ENCODE measurements at places on chromosomes 3 and 15.

- no peak for DNase-seq
These were observed 192.4 kb upstream of the IGF1R start for GRCh38 chr15:98455904-98456303.

DNA sequence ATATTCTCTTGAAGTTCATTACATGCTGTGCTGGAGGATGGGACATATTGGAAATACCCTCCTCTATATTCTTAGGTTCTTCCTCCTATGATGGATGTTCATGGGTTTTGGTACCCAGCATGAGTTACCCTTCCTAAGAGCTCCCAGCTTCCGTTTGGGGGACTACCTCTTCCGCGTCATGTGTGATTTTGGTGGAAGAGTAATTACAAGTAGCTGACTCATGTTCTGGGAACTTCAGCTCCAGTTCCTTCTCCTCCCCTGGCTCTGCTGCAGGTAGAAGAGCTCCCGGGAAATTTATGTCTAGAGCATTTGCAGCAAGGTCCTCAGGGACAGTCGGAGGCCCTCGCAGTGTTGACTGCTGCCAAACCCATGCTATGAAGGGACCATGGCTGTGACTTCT lies 208.8 kb upstream of the IL12A start:
- DNase-seq, result no peak

DNA sequence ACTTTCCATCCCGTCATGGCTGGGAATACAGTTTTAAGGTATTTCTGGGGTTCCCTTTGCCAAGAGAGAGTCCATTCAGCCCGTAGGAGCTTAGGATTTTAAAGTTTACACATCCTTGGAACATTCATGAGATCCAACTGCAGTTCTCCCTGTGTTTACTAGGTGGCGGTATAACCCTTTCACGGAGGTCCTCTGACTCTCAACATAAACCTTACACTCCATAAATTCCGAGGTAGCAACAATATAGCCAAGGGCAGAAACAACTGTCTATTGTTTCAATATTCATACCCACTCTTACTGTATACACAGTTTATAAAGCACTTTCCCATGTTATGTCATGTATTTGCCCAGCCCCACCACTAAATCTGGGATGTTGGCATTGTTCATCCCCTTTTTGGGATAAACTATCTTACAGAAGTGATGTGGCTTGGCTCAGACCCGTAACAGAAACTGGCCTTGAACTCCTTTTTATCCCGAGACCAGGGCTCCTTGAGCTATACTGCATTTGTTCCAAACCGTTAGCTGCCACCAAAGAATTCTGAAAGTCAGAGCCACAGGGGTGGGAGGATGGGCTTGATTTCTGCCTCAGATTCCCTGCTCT lies 69.2 kb upstream of the COL6A5 start:
- peak; percentile 51 for DNase-seq

GRCh38 chr3:65779390-65779789 lies 259.3 kb downstream of the MAGI1 start:
- DNase-seq, result no peak

DNA sequence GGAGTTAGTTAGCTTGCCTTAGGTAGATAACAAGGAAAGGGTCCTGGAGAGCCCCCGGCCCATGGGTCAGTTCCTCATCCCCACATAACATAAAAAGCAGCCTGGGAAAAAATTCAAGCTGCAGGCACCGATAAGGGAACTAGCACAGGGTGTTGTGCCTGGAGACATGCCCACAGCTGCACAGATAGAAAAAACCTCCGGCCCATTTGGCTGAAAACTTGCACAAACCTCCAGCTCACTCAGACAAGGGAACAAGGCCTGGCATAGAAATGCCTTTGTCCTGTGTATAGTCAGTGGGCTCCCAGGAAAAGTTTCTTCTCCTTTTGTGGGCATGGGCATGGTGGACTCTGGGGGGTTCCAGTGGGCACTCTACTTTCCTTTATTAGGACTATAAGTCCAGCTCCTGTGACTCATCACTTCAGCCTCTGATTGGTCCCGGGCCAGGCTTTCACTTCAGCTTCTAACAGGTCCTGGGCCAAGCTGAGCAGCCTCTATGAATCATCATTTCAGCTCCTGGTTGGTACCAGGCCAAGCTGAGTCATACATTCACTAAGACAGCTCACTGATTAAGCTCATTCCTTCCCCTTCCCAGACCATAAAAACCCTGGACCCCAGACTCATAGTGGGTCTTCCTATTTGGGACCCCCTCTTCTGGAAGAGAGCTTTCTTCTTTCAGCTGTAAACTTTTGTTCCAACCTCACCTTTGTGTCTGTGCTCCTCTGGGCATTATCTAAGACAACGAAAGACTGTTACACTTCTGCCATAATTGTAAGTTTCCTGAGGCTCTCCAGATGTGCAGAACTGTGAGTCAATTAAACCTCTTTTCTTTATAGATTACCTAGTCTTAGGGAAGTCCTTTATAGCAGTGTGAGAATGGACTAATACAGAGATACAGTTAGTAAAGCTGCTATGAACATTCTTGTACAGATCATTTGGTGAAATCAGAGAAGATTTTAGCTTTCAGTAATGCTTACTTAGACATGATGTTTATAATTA lies 348.0 kb upstream of the DPPA4 start:
- no peak for DNase-seq

DNA sequence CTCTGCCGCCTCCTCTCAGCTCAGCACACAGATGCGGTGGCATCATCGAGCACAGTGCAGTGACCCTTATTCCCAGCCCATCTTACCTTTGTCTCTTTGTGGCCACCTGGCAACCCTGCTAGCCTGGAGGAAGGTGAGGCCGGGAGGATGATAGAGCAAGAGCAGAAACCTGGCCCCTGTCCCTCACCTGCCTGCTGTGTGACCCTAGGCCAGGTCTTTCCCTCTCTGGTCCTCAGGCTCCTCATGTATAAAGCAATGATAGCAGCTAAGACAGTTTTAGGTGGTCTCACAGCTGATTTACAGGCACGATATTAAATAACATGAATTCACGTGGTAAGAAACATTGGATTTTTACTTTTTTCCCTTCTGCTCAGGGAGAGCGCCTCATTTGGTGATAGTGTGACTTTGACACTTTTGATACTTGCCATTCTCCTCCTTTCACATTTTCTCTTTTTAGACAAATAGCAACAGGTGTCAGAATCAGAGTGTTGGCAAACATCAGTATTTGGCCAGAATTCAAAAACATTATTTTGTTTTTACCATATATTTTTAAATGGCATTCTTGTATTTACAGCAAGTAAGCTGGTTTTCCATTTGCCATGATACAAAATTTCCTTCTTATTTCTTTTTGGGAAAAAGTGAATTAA lies 29.5 kb upstream of the CTSH start:
- DNase-seq, result no peak

DNA sequence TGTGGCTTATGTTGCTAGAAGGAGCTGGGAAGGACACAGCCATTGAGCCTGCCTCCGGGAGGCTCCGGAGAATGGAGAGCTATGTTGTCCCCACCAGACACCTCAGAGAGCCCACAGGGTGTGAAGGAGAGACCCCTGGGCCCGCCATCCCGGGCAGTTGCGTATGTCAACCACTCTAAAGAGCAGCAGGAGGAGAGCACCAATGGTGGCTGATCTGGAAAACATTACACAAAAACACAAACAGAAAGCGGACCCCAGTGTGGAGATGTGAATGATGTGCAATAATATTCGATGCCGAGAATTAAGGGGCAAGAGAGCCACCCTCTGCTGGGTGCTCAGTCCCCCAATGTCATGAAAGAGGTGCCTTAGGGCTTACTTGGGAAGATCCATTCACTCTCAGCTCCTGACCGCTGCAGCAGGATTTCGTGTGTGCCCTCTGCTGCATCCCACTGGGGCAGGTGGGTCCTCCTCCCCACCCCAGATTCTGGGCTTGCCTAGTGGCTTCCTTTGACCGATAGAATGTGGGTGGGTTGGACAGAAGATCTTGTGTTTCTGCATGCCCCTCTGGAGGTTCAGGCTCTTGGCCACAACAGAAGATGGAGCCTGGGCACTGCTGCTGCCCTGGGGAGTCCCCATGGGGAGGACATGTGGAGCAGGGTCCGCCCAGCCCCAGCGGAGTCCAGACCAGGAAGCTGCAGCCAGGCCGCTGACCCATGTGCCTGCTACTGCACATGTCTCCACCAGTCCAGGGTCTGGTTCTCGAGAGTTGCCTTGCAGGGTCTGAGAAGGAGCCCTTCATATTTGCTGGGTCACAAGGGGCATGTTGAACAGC lies 245.3 kb downstream of the OCA2 start:
- DNase-seq, result no peak

- peak; percentile 28 for DNase-seq
These were observed 16.6 kb upstream of the LRRK1 start for GRCh38 chr15:100902436-100903167.

- DNase-seq, result peak; percentile 67
These were observed 494.2 kb upstream of the AGTR1 start for GRCh38 chr3:148203297-148204010.

- DNase-seq, result no peak
These were observed 207.4 kb upstream of the HES1 start for GRCh38 chr3:193928354-193929209.

- peak; percentile 67 for DNase-seq
These were observed 74.1 kb upstream of the MITF start for GRCh38 chr3:69665026-69665737.

GRCh38 chr3:138082992-138083386 lies 32.4 kb downstream of the DZIP1L start:
- no peak for DNase-seq

DNA sequence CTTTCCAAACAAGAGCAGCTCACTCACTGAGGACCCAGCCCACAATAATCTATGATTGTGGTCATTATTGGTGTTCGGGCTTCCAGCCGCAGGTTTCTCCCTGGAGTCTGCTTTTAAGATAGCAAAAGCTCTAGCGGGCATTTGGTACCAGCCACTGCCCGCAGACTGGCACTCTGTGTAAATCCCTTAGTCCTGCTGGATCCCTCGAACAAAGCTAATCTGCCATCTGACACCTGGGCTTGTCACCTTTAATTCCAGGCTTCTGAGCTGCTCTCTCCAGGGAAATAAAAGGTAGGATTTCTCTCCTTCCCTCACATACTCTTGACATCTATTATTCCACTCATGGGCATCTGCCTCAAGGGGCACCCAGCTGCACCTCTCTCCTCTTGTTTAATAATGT lies 158.7 kb downstream of the PDCD6IP start:
- DNase-seq, result no peak

DNA sequence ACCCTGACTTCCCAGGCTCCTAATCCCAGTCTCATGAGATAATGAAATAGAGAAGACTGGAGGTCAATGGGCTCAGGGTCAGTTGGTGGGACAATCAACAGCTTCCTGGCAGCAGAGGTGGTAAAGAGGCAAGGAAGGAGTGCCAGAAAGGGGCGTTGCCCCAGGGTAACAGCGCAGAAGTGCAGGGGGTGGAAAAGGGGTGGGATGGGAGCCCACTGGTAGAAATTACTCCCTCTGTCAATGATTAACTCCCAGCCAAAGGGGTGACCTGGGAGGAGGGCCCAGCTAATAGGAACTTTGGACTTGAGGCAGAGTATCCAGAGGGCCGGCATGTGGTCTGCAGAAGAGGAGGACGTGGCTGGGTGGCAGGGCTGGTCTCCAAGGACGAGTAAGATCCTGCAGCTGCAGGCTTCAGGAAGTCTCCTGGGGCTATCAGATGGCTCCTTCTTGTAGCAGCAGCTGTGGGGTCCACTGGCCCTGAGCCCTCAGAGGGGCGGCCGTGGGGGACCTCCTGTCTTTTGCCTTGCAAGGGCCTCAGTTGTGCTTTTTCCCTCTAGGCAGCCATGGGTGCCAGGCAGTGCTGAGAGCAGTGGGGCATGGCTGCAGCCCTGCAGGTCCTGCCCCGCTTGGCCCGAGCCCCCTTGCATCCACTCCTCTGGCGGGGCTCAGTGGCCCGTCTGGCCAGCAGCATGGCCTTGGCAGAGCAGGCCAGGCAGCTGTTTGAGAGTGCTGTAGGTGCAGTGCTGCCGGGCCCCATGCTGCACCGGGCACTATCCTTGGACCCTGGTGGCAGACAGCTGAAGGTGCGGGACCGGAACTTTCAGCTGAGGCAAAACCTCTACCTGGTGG lies 2.3 kb downstream of the GLYCTK start:
- peak; percentile 72 for DNase-seq

GRCh38 chr15:89379818-89380217 lies 45.2 kb upstream of the POLG start:
- DNase-seq, result peak; percentile 50

DNA sequence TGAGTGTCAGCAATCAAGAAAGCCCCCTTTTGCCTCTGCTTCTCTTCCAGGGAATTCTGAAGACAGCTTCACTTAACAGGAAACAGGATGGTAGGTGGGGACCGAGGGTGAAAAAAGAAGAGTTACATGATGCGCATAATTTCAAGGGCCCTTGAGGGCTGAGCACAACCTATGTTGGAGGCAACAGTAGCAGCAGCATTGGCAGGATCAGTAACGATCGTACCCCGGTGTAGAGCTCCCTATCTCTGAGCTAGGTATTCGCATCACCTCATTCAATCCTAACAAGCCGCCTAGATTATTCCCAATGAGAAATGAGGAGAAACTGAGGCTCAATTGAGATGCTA lies 432 bp upstream of the RAD54L2 start:
- DNase-seq, result no peak

DNA sequence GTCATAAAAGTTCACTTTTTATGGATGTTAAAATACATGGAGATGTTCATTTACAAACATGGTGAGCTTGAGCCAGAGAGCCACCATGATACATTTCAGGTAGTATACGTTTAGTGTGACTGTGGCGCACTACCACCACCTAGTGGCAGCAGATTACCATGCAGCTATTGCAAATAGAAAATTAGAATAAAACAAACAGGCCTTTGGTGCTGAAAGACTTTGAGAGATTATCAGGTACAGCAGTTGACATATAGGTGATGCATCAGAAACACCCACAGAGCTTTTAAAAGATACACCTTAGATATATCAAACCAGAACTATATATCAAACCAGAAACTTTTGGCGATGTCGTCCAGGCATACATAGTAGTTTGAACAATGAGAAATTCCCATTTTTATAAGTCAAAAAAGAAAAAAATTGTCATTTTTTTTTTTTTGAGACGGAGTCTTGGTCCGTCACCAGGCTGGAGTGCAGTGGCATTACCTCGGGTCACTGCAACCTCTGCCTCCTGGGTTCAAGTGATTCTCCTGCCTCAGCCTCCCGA lies 42.0 kb upstream of the ICE2 start:
- peak; percentile 91 for DNase-seq

DNA sequence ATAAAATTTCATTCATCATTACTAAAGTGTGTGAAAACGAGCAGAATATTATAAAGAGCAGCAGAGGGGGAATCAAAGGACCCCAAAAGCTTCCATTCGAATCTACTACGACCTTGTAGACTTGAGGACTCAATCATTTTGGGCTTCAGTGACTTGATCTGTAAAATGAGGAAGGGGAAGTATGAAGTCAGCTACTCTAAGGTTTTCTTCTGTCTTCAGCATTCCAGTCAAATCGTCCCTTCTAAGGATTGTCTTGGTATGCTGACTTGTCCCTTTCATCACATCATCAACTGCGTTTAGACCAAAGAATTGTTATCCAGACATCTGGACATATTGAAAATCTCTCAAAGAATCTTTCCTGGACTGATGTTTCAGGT lies 44.8 kb downstream of the PLD1 start:
- DNase-seq, result no peak

- DNase-seq, result no peak
These were observed 22.9 kb downstream of the SIAH2 start for GRCh38 chr3:150739877-150740645.

GRCh38 chr3:78940626-78941025 lies 827.2 kb downstream of the ROBO1 start:
- DNase-seq, result no peak
